NCI-H1694 treated with DMSO at 0.1 percent for 48 hours (cell line): ENCODE measurements at places on chromosomes 12 and 14.
A peak's percentile ranks its signal among the peaks of the same experiment; 100 is the strongest.

GRCh38 chr12:113818283-113818682 lies 147.8 kb downstream of the RBM19 start:
- DNase-seq = peak; percentile 87

- DNase-seq = peak; percentile 69
Observed at GRCh38 chr14:76456200-76456599, 80.3 kb downstream of the ESRRB start.

DNA sequence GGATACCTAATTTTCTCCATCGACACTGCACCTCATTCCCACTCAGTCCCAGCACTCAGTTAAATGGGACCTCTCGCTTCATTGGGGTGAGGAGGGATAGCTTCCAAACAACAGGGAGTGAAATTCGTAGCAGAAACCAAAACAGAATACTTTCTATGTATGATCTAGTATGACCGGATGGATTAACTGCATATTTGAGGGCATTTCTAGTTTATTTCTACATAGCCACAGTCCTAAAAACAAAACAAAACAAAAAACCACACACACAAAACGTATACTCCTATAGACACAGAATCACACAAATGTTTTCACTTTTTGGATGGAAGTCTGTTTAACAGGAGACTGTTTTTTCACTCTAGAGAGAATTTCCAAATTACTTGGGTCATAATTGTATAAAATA lies 307.5 kb upstream of the FKBP4 start:
- no peak for DNase-seq

DNA sequence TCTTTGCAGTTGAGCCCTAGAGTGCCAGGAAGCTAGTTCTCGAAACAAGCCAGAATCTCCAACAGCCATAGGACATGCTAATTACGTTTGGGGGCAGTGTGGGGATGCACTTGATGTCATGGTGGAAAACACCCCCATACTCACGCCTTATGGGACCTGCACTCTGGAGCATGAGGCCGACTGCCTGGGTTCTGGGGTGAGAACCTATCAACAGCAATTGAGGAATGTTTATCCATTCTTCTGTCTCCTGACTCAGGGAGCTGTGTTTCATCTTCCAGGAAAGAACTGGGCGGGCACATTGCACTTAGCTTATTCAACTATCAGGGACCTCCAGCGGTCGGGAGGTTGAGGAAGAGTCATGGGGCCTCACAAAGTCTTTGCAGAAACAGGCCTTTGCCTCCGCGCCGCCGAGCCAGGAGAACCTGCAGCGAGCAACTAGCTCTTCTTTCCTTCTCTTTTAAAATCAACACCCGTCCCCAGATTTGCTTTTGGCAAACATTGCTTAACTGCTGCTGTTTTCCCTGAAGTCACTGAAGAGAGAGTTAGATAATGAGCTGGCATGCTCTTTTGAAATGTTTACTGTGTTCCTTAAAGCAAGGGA lies 226.1 kb upstream of the DIO3 start:
- no peak for DNase-seq

DNA sequence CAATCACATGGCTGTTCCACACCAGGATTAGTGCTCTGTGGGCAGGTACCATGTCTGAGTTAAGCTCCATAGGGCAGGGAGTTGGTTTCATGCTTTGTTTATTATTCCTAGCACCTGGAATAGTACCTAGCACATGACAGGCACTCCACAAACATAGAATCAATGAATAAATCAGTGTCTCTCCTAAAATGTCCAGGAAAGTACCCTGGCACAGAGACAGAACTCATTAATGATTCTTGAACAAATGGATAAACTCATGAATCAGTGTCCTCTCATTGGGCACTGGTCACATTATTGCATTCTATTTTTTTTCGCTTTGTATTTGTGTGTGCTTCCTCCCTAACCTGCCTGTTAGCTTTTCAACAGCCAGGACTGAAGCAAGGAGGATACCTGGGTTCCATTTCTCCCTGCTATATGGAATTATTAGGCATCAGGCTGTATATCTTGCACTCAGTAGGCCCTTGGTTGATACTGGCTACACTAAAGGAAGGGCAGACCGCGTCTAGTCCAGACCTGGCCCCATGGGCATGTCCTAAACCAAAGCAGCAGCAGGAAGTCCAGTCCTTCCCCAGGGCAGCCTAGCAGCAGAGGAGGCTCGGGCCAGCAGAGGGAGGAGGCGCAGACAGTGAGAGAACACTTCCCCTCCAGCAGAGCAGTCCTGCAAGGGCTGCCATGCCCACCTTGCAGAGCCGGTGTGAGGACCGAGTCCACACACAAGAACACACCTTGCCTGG lies 18.4 kb downstream of the HDAC7 start:
- DNase-seq = no peak

DNA sequence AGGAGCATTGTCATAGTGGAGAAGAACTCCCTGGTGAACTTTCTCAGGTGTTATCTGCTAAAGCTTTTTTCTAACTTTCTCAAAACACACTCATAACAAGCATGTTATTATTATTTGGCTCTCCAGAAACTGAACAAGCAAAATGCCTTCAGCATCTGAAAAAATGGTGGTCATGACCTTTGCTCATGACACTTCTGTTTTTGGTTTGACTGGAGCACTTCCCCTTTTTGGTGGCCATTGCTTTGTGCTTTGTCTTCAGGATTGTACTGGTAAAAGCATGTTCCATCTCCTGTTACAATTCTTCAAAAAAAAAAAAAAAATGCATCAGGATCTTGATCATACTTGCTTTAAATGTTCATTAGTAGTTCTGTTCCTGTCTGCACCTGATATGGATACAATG lies 1241.6 kb upstream of the USP15 start:
- DNase-seq = no peak
